ENCODE measurements at places on chromosomes 6 and 20.

- DNase-seq, result no peak
Observed at GRCh38 chr6:23633996-23634395, 492.0 kb upstream of the NRSN1 start.

DNA sequence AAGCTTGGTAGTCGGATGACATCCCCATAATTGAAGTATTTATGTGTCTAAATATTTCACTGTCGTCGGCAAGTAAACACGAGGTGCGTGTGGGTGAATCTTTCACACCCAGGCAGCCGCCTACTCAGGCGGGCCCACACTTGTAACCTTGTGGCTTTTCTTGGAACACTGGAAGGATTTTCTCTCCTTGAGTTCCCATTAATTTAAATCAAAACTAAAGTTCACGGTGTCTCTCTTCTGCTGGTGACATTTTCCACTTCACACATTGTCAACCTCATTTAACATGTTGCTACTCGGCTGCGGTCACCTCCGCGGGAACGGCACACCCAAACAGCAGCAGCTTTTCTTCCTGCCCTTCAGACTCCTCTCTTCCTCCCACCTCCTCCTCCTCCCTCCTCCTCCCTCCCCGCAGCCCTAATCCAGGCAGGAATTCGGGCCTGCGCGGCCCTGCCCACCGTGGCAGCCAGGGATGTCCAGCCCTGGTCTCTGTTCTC lies 336.6 kb downstream of the QKI start:
- DNase-seq, result peak; percentile 81

DNA sequence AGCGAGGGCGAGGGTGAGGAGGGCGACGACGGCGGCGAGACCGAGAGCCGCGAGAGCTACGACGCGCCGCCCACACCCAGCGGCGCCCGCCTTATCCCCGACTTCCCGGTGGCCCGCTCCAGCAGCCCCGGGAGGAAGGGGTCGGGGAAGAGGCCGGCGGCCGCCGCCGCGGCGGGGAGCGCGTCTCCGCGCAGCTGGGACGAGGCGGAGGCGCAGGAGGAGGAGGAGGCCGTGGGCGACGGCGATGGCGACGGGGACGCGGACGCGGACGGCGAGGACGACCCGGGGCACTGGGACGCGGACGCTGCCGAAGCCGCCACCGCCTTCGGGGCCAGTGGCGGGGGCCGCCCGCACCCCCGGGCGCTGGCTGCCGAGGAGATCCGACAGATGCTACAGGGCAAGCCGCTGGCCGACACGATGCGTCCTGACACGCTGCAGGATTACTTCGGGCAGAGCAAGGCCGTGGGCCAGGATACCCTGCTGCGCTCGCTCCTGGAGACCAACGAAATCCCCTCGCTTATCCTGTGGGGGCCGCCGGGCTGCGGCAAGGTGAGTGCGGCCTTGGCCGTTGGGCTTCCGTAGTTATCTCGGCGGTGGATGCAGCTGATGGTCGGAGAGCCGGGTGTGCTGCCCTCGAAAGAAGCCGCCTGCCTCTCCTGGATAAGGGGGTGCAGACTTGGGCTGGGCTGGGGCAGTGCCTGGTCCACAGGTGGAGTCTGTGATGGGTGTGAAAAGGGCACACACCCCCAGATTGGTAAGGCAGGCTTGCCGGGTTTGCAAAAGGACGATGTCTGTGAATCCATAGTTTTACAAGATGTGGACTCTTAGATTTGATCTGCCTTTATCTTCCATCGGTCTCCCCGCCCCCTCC lies 938 bp downstream of the WRNIP1 start:
- DNase-seq, result peak; percentile 41

GRCh38 chr6:137864812-137865508 lies 2.1 kb upstream of the TNFAIP3 start:
- no peak for DNase-seq

- DNase-seq, result no peak
Observed at GRCh38 chr6:63188828-63189227, 22.4 kb upstream of the FKBP1C start.

GRCh38 chr6:15675536-15676220 lies 12.8 kb upstream of the DTNBP1 start:
- DNase-seq, result peak; percentile 66

- DNase-seq, result peak; percentile 98
Observed at GRCh38 chr6:109687271-109687761, 3.7 kb downstream of the AK9 start.

- DNase-seq, result no peak
Observed at GRCh38 chr6:26754212-26754611, 94.7 kb upstream of the ZNF322 start.
